Hematopoietic multipotent progenitor cell treated with erythropoietin and hydrocortisone succinate and interleukin-3 and kit ligand, for 8 days (in vitro differentiated cells): ENCODE measurements at places on chromosomes 3 and 15.
A peak's percentile ranks its signal among the peaks of the same experiment; 100 is the strongest.

DNA sequence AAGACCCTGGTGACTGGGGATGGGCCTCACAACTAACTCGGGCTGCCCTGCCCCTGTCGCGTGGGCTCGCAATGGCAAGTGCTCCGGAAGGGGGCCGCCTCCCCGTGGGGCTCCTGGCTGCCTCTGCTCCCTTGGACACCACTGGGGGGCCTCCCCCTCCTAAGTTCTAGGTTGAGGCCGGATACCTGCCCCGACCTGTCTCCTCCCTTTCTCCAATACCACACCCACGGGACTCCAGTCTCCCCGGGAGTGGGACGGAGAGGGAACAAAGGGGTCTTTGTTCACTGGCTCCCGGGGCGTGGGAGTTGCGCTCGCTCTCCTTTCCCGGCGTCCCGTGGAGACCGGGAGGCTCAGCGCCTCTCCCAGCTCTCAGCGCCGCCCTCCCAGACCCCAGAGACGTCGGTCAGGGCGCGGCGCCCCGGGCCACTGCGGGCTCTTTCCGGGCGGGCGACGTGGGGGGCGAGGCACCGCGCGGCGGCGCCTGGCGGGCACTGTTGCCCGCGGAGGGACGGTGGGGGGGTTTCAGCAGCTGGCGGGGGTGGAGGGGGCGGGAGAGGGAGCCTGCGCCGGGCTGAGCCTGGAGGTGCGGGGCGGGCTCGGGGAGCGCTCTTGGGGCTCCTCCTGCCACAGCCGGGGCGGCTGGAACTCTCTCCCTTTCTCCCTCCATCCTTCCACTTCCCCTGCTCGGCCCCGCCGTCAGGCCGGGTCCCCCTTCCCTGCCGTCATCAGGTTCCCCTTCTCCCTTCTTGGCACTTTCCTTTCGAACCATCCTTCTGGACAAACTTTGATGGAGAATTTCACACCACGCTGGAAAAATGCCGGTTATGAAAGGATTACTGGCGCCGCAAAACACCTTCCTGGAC, at the start of gene KCNH8:
TSS of gene KCNH8 (plus strand) at position 606 of the 863 bp plus-strand sequence. CDS start at position 816, 210 bp downstream.
- DNase-seq = no peak

DNA sequence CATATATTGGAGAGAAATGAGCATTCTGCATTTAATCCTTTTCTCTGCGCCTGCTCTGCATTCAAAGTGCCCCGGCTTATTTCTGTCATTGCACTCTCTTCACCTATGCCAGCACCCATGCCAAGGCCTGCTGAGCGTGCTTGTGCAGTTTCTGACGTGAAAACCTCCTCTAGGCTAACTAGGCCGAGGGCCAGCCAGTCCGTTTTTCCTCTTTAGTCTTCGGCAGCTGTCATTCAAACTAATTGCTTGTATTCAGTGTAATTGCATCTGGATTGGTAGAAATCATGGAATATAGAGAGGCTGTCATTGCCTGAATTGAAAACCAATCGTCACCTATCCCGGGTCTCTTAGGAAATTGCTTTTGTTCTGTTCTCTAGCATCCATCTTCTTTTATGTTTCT, 94.0 kb downstream of the ARPP21 start:
- no peak for DNase-seq

DNA sequence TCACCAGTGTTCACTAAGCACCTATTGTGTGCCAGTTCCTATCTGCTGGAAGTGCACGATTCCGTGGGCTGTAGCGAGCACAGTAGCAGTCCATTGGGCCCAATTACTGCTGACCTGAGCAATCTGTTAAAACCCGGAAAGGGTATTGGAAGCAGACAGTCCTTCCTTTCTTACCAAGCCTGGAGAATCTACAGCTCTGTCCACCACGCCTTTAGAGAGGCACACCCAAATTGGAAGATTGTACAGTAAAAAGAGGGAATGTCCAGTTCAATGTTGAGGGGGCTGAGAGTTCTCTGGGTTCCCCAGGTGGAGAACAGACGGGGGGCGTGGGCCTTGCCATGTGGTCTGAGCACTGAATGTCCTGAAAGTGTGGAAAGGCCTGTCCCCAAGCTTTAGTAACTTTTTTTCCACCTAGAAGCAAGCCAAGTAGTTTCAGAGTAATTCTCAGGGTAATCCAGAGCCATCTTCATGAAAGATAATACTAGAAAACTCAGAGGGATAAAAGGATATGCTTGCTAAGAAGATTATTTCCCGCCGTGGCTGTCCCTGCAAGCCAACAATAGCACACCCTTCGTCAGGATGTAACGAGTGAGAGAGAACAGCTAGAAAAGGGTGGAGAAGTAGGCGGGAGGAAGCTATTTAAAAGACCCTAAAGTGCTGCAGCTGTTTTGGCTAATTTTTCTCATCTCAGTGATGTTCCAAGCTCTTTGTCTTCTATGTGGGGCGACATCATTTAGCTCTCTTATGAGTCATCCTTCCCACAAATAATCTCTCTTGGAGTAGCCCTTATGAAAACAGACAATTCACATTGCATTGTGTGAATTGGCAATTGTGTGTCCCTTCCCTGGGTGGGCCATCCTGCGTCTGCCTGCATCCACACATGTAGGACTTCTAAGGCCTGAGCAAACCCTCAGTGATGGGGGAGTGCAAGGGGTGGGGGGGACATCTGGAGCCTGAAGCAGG, 181.0 kb downstream of the ATG7 start:
- no peak for DNase-seq

GRCh38 chr3:172953571-172953970, 187.5 kb downstream of the SPATA16 start:
- DNase-seq = no peak

- DNase-seq = no peak
These were observed 3.0 kb downstream of the NAALADL2 start for GRCh38 chr3:174862101-174862500.

DNA sequence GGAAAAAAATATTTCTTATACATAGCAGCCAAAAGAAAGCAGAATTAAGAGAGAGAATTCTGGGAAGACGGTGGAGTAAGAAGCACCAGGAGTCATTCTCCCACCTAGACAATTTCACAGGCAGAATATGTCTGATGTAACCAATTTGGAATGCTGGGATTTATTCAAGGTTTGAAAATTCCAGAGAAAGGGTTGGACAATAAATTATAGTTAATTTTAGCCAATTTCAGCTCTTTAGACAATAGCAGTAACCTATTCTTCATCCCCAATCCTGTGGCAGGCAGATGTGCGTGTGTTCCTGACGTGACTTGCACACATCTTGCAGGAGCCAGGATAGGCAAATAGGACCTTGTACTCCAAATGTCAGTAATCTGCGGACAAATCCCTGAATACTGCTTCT, 541.0 kb upstream of the NAALADL2 start:
- DNase-seq = no peak

DNA sequence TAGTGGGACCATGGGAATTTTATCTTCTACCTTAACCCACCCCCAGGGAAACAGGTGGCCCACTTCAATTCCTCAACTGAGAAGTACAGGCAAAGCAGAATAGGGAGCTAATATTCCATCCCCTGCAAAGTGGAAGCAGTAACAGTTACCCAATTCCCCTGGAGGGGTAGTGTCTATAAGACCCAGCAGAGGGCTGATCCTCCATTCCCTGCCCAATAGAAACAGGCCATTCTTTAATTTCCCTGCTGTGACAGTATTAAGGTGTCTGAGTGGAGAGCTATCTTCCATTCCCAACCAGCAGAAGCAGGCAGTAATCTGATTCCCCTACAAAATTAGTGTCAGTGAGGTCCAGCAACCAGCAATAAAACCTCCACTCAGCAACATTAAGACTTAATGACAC, 219.8 kb downstream of the ULK4 start:
- no peak for DNase-seq

DNA sequence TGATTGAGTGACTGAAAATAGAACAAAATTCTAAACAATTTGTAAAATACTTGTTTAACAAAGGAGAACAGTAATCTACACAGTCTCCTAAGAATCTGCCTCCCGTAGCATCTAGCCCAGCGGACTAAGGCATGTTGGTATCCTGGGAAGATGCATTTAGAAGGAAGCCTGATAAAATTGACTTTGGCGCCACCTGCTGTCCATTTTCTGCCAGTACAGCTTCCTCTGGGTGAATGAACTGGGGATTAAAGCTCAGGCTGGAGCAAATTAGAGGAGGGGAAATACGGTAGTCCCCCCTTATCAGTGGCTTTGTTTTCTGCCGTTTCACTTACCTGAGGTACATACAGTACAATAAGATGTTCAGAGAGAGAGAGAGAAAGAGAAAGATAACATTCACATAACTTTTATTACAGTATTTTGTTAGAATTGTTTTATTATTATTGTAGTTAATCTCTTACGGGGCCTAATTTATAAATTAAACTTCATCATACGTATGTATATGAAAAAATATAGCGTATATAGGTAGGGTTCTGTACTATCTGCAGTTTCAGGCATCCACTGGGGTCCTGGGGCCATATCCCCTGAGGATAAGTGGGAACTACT, 191.6 kb downstream of the GAP43 start:
- DNase-seq = peak; percentile 70

- peak; percentile 39 for DNase-seq
These were observed 365.5 kb downstream of the SHQ1 start for GRCh38 chr3:72482589-72483321.

DNA sequence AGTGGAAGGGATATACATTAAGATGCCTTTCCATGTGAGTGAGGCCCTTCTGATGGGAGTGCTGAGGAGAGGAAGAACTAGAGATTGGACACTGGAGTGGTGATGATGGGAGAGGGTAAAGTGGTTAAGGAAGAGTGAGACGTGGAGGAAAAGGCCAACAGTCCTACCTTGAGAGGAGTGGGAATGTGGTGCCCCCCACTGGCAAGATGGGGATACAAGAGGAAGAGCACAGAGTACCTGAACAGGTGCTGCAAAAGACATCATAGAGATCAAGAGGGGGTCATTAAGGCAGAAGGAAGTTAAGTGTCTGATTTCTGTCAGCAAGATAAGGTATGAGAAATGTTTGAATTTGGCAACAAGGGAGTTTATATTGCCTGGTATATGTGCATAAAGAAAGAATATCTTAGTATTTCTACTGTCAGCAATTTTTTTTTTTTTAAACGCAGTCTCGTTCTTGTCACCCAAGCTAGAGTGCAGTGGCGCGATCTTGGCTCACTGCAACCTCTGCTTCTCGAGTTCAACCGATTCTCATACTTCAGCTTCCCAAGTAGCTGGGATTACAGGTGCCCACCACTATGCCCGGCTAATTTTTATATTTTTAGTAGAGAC, 34.0 kb downstream of the ARIH2 start:
- DNase-seq = peak; percentile 45

- no peak for DNase-seq
These were observed 50.1 kb downstream of the KBTBD8 start for GRCh38 chr3:67048067-67048714.

DNA sequence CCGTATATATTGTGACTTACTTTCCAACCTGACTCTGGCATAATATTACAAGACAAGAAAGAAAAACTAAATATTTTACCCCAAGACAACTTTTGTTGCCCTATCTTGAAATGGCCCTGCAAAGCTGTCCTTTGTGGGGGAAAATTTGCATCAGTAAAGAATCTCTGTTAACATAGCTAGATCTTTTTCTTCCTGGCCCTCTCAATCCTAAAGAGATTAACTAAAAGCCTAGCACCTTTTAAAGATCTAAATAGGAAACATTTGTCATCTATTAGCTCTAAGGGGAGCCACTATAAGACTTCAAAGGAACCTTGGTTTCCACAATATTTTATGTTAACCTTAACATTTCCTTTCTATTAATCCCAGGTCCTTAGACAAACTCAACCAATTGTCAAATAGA, 199.0 kb upstream of the SLITRK3 start:
- no peak for DNase-seq

GRCh38 chr3:47581422-47581821, 2.8 kb upstream of the CSPG5 start:
- DNase-seq = no peak

GRCh38 chr3:16059711-16060357, 114.6 kb upstream of the GALNT15 start:
- DNase-seq = no peak

DNA sequence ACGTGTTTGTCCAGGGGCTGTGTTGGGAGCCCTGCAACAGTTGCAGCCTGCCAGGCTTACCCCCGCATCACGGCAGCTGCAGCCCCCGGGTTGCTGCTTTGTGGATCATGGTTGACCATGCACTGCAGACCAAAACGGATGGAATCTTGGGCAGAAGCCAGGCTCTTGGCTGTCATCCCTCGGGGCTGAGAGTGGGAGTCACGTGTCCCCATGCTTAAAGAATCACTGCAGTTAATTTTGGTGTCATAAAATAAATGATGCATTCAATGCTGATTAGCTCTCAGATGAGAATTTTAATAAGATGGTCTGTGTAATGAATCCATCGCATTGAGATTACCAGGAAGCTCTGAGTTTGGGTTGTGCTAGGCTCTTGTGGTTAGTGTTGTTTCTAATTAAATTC, 115.6 kb downstream of the CHDH start:
- no peak for DNase-seq

- DNase-seq = no peak
These were observed 283.1 kb upstream of the NR2F2 start for GRCh38 chr15:96047255-96047931.

GRCh38 chr15:56241374-56242105, 2.1 kb downstream of the RFX7 start:
- DNase-seq = peak; percentile 63

DNA sequence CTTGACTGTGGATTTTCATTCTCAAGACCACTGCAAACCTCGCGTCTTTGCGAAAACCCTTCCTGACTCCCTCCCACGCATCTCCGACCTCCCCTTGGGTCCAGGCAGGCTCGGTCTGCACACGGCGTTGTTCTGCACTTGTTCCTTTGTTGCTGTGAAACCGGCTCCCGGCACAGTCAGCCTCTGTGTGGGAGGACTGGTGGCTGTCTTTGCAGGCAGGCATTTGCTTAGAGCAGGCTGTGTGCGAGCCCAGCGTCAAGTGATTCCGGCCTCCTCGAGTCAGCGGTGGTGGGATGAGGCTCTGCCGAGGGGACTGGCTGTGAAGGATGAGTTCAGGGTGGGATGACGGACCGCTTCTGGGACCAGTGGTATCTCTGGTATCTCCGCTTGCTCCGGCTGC, 102.6 kb upstream of the ROPN1 start:
- no peak for DNase-seq

- no peak for DNase-seq
These were observed 168.1 kb upstream of the OSTN start for GRCh38 chr3:191030929-191031328.
